Naive B cell (primary cell): ENCODE measurements at places on chromosomes 4 and X. TPM values are rescaled to one million over a fixed set of nuclear protein-coding genes. Genes with fewer than 3 reads are reported as not detected.

- DNase-seq = no peak
- no peaks in the 10 kb centered on the region for H3K27me3 ChIP-seq
- H3K4me3 ChIP-seq = no peak overlapping the region
- H3K36me3 ChIP-seq = no peaks in the 10 kb centered on the region
Observed at GRCh38 chr4:177283167-177283566, 26.5 kb upstream of the NEIL3 start.

DNA sequence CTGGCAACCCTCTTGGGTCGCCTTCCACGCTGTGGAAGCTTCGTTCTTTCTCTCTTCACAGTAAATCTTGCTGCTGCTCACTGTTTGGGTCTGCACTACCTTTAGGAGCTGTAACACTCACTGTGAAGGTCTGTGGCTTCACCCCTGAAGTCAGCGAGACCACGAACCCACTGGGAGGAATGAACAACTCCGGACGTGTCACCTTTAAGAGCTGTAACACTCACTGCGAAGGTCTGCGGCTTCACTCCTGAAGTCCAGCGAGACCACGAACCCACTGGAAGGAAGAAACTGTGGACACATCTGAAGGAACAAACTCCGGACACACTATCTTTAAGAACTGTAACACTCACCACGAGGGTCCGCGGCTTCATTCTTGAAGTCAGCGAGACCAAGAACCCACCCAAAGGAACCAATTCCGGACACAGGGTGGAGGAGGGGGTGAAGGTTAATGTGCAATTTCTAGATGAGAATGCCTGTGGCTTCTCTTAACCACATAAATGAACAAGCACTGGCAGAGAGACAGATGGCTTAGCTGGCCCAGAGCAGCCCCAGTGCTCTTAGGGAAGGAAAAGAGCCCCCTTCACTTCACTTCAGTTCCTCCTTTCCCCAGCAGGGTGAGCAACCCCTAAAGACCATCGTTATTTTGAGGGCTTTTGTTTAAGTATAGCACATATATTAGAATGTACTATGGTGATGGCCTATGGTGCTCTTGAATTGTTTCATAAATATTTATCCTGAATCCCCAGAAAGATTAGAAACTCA is 73.0 kb downstream of the LUZP4 start:
- H3K36me3 ChIP-seq = no peaks in the 10 kb centered on the region
- H3K27ac ChIP-seq = no peak overlapping the region
- no peak overlapping the region for H3K4me3 ChIP-seq
- H3K27me3 ChIP-seq = peaks cover 7% of the 10 kb centered on the region
- DNase-seq = no peak

The UGT2B15 gene
- polyA plus RNA-seq = not detected

The KLHL4 gene
- not detected for polyA plus RNA-seq

The RTL5 gene
- 0.17 TPM for polyA plus RNA-seq

The TRPC5OS gene
- not detected for polyA plus RNA-seq
